ENCODE measurements at places on chromosomes 6 and 20.

DNA sequence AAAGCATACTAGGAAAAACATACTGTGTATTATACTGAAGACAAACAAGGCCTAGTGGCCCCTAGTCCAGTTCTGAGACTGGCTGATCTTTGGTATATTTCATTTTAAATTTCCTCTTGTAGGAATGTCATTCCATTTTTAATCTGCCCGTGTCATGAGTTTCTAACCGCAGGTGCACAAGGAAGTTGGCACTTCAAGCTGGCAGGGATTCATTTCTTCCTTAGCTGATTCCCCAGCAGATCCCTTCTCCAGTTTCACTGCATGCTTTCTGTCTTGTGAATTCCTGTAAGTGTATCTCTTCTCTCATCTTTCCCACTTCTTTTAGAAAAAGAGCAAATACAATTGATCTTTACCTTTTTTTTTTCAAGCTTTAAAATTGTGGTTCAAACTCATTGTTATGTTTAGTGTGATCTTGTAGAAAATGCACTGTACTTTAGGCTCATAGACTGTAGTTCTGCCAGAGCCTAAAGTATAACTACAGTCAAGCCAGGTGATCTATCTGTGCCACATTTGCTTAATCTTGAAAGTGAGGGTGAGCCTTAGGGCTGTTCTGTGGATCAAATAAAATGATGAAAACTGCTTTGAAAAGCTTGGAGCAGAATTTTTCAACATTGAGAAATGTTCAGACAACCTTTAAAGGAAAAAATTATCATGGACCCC lies 37.0 kb downstream of the RNF217 start:
- peak; percentile 24 for DNase-seq

DNA sequence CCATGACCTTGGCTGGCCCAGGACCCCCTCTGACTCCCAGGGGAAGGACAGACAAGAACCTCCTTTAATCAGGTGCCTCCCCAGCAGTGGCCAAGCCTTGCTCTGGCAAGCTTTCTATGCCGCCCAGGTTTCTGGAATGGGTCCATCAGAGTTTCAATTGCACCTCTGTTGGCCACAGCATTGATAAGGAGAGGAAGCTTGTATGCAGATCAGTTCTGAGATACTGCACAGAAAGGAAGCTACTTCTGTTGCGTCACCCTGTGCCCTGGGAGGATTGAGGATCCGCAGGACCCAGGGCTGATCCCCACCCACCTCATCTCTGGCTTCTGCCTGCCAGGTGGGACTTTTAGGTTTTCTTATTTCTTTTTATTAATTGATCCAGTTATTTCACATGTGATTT lies 167.2 kb downstream of the TFAP2C start:
- DNase-seq: no peak

- DNase-seq: no peak
These were observed 11.1 kb downstream of the CDH4 start for GRCh38 chr20:61263084-61263695.

DNA sequence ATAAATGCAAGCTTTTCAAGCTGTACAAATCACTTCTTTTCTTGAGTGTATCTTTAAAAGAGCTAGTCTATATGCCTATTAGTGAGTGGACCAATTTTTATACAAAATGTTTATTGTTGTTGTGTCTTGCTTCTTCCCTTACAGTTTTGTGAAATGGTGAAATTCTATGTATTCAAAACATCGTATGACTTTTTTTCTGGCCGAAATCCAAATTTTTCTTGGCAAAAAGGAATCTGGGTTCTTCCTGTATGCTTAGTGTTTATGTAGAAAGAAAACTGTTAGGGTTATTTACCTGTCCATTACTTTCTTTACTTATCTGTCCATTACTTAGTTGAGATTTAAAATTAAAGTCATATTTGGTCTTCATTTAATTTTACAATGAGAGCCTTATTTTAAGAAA lies 153.9 kb downstream of the MMS22L start:
- DNase-seq: no peak
